NCI-H1417 (cell line): ENCODE measurements at places on chromosomes 1 and 21.

GRCh38 chr1:95770581-95770980 is 536.6 kb downstream of the RWDD3 start:
- DNase-seq: no peak

- DNase-seq: no peak
These were observed 64.8 kb upstream of the TENT5C start for GRCh38 chr1:117541003-117541402.

GRCh38 chr1:192527950-192528349 is 47.6 kb upstream of the RGS1 start:
- DNase-seq: no peak

GRCh38 chr1:101996825-101997465 is at the start of gene OLFM3:
OLFM3 (minus strand) TSS chr1:101996926.
- DNase-seq: peak; percentile 69

GRCh38 chr1:86152887-86153286 is 3.7 kb downstream of the COL24A1 start:
- DNase-seq: no peak

- DNase-seq: no peak
These were observed 74.5 kb upstream of the B3GALT2 start for GRCh38 chr1:193260896-193261295.

DNA sequence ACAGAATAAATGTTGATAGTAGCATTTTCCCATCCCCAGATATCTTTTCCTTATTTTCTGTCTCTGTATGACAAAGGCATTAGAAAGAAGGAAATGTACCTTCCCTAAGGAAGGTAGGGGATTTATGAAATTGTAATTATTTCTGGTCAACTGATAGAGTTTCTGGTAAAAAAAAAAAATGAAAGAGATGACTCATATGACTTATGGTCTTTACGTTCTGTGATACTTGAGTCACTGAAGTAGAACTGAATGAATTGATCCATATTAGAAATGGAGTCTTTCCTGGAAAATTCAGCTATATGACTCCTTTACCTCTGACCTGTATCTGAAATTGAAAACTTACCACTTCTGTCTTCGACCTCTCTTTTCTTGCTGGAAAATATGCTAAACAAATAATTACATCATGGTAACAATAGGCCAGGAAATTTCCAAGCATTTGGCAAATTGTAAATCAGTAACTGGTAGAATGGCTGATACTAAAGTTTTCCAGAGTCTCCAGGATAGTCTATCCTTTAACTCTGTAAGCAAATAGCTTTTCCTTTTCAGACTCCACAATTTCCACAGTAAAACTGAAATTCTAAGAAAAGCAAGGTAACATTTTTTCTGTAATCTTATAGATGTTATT is 364.3 kb upstream of the PTBP2 start:
- no peak for DNase-seq

DNA sequence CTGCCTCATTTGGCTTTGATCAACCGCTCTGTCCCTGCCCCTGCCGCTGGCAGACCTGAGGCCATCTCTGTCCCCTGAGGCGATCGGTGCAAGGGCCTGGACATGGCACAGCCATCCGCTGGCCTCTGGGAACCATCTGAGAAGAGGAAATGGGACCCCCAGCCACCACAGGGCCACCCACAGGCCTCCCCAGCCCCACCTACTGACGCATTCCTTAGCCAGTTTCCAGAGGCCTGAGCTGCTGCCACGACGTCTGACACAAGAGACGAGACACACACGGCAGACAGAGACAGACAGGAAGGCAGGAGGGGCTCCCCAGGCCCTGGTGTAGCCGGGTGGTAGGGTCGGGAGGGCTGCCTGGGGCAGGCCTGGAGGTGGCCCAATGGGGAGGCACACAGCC is 37.3 kb upstream of the EDN2 start:
- DNase-seq: no peak

DNA sequence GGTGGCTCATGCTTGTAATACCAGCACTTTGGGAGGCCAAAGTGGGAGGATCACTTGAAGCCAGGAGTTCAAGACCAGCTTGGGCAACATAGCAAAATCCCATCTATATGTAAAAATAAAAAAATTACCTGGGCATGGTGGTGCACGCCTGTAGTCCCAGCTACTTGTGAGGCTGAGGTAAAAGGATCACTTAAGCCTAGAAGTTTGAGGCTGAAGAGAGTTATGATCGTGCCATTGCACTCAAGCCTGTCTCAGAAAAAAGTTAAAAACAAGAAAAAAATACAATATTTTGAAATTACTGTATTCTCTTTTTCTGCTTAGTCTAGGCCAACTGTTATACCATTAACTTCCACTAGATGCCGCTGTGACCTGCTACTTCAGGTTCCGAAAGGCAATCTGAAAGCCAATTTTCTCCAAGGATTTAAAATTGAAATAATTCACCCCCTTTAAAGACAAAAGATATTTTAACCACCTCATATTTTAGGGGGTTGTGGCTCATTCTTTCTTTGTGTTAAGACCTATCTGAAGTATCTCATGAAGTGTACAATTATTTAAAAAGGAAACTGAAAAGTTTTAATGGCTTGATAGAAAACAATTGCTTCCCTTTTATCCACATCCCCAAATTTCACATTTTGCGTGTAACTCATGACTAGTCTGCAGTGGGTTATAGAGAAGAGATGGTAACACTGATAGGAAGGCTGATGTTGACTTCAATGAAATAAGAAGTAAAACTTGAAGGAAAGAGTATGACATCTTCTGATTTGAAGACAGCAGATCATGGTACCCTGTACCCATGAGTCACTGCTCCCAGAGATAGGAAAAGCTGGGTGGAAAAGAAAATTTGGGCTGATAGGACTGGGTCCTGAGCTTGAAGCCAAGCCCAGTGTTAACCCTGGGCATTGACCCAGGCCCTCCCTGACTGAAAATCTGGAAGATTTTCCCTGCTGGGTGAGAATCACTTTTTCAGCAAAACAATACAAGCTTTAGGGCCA is 24.4 kb upstream of the CLDN14 start:
- peak; percentile 18 for DNase-seq
